ENCODE measurements at places on chromosomes 11 and 22.

DNA sequence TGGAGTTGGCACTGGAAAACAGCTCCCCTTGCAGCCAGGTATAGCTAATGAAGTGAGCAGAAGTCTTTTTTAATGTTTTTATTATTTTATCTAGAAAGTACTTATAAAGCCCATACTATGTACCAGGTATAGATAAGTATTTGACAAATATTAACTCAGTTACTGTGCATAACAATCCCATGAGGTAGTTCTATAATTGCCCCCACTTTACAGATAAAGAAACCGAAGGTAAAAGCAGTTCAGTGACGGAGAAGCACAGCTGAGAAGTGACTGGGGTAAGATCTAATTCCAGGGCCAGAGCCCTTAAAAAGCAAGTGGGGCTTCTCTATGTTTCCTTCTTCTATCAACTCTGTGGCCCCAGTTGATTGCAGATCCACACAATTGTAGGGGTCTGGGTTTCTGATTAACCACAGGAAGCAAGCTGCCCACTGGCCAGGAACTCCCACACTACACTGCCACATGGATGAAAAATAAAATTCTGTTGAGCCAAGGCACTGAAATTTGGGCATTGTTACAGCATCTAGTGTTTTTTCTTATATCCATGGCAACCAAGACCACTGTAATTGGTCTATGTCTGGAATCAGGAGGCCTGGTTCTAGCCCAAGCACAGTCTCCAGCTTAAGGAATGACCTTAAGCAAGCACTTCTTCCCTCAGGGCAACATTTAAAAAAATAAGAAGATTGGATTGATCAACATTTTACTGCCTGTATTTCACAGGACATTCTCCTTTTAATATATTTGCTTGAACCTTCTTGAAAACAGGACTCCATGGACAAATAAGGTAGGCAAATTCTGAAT, 55.3 kb upstream of the TEAD1 start:
- DNase-seq, result no peak

DNA sequence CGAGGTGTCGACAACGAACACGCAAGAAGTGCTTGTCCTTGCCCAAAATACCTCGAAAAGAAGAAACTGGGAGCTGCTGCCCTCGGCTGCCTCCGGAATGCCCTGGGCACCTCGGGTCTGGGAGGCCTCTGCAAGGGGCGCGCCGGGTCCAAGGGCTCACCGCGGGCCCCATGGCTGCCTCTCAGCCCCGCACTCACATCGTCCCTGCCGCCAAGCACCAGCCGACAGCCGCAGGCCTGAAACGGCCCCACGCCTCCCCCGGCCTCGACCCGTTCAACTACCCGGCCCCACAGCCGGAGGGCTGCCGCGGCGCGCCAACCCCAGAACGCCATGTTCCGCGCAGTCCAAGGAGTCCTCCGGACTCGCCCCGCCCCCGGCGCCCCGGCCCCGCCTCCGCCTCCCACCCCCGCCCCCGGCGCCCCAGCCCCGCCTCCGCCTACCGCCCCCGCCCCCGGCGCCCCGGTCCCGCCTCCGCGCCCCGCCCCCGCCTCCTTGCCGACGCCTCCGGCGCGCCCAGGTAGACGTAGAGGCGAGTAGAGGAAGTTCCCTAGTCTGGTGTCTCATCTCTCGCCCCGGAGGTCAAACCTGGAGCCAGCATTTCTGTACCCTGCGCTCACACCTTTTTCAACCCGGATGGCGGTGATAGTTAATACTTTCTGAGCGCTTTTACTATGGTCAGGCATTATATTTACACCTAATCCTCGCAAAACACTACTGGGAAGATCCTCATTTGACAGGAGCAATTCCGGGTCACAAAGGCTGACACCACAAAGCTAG, at the start of gene SIRT3:
Gene SIRT3 (minus strand): TSS at position 346 of the 777 bp plus-strand sequence. CDS start 14 bp downstream, at position 332.
- no peak for DNase-seq

GRCh38 chr11:47248304-47248663, 330 bp downstream of the ACP2 start:
- DNase-seq, result no peak

DNA sequence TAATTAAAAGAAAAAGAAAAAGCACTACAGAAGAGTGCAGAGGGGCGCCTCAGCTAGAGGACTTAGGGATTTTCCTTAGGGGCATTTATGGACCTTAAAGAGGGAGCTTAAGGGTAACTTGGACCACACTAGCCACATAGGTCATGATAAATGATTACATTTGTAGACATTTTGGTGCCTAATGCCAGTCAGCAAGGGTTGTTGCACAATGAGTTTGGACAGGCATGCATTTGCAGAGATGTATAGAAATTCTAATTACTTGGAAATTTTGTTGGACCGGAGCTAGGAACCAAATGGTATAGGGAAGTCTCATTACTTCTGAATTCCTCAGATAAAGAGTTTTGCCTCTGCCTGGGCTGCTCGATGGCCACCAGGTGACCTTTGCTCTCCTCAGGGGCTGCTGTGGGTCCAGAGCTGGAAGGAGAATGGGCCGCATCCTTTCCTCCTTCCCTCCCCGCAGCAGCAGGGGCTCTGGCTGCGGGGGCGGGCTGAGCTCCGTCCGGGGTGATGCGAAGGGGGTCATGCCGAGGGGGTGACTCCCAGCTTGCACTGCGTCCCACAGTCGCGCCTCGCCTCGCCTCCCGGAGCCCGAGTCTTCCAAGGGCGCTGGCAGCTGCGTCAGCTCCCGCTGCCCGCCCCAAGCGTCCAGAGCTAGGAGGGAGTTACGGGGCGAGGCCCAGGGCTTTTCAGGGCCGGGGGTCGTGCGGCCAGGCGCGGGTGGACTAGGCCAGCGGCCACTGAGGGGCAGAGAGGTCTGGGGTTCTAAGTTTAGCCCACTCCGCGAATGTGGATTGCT, 20.3 kb upstream of the MALAT1 start:
- no peak for DNase-seq

DNA sequence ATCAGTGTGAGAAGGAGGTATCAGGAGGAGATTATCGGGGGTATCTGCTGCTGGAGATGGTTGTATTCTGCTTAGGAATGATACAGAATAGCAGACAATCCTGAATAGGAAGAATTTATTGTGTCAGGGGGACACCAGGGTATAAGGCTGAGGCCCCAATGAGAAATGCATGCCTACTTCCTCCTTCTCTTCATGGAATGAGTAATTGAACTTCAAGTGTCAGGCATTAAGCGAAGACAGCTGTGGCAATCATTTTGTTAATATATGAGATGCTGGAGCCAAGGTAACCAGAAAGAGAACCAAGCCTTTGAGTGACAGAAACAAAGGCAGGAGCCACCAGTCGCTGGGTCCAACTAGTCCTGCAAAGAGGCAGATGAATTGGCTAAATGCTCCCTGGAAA, 49.1 kb downstream of the KIRREL3 start:
- DNase-seq, result no peak

DNA sequence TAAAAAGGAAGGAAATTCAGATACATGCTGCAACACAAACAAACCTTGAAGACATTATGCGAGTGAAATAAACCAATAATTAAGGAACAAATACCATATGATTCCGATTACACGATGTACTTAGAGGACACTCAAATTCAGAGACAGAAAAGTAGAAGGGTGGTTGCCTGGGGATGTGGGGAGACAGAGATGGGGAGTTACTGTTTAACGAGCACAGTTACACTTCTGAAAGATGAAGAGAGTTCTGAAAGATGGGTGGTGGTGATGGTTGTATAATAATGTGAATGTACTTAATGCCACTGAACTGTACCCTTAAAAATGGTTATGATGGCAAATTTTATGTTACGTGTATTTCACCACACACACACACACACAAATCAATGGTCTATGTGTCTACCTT, 14.7 kb downstream of the ZBTB44 start:
- DNase-seq, result no peak

DNA sequence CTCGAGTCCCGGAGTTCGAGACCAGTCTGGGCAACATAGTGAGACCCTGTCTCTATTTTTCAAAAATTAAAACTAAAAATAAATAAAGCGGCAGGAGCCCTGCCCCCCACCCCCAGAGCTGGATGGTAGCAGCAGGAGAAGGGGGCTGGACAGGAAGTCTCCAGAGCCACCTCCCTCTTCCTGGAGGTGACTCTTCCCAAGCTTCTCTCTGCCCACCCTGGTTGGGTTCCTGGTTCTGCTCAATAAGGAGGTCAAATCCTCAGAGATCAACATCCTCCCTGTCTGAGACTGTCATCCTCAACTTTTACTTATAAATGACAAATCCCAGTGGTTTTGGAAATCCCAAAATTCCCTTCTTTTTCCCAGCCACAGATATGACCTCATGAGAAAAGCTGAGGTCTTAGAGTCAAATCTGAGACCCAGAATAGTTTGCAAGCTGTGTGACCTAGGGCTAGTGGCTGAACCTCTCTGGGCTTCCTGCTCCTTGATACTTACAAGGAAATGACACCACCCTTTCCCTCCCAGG, 987 bp downstream of the C1QTNF6 start:
- DNase-seq, result no peak

GRCh38 chr11:45025716-45026492, 75.2 kb upstream of the TP53I11 start:
- DNase-seq, result no peak

DNA sequence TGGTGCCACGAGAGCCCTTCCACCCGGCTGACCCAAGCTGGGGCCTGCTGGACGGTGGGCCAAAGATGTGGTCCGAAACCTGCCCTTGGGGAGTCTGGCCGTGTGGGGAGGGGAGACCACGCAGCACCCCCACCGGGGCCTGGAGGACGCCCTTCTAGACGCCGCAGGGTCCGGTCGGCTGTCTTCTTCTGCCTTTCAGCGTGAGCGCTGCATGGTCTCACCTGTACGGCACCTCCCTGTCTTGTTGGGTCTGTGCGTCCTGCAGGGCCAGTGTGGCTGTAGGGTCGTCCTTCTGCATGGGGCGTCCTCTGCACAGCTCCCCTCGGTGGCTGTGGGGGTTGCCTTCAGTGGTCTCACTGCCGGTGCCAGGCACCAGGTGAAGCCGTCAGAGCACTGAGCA, 2.8 kb downstream of the BRSK2 start:
- no peak for DNase-seq

DNA sequence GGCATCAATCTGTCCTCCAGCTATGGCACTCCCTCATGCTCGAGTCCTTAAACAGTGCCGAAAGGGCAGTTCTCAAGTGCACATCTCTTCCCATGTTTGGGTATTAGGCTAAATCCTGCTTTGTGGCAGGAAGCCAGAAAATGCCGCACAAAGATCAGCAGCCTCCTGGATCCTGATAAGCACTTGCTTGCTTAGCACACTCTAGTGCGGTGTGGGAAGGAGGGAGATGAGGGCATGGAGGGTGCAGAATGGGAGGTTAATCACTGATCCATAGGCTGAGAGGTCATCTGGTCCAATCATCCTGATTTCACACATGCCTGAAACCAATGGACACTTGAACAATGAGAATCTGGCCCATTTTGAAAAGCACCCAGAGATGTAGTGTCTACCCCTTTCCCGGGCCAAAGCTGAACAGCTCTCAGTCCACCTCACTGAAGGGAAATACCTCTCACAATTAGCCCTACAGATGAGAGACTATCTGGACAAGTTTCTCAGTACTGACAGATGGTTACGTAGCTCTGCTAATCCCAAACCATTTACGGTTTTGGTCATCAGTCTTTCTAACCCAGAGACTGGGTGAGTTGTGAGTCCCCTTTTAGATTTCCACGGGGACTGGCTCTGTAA, 29.8 kb upstream of the CHRM4 start:
- DNase-seq, result no peak

GRCh38 chr11:60981515-60981914, 10.0 kb downstream of the CD6 start:
- no peak for DNase-seq

DNA sequence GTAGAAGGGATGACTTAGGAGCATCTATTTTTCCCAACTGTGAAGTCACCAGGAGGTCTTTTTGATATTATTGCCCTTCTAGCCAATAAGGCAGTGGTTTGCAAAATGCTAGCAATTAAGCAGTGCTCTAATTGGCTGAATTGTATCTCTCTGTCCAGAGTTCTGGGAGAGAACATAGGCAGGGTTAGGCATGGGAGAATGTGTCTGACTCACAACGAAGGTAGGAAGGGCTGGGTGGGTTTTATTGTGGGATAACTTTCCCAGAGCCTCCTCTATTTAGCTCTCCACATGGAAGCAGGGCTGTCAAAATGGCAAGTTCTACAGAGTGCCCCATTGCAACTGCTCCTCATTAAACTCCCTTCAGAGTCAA, 415.9 kb upstream of the CADM1 start:
- DNase-seq, result no peak

DNA sequence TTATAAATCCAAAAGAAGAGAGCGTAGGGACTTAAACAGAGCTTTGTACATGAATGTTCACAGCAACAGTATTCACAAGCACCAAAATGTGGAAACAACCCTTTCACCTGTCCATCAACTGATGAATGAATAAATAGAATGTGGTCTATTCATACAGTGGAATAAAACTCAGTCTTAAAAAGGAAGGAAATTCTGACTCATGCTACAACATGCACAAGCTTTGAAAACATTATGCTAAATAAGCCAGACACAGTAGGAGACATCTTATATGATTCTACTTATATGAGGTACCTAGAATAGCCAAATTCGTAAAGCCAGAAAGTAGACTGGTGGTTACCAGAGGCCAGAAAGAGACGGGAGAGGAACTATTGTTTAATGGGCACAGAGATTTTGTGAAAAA, 74.3 kb downstream of the SHANK2 start:
- DNase-seq, result no peak

GRCh38 chr11:111938687-111939160, 1.6 kb downstream of the DIXDC1 start:
- DNase-seq, result no peak

GRCh38 chr11:27894552-27894951, 194.3 kb upstream of the BDNF start:
- no peak for DNase-seq

DNA sequence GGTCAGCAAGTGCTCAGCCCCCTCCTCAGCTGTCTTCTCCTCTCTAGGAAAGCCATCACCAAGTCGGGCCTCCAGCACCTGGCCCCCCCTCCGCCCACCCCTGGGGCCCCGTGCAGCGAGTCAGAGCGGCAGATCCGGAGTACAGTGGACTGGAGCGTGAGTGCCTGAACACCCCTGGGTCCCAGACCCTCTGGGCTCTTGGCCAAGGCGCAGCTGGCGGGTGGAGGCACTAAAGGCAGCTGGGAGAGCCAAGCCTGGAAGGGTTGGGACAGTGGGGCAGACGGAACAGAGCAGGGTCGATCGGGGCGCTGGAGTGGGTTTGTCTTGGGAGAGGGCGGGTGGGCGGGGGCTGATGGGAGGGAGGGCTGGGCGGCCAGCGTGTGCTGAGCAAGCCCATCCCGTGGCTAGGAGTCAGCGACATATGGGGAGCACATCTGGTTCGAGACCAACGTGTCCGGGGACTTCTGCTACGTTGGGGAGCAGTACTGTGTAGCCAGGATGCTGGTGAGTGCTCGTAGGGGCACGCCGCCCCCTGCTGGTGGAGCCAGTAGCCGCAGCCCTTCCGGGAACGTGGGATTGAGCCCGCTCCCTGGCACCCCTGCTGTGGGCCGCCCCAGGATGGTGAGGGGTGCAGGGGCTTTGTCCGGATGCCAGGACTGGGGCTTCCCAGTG, 14.1 kb upstream of the MDK start:
- DNase-seq, result no peak

DNA sequence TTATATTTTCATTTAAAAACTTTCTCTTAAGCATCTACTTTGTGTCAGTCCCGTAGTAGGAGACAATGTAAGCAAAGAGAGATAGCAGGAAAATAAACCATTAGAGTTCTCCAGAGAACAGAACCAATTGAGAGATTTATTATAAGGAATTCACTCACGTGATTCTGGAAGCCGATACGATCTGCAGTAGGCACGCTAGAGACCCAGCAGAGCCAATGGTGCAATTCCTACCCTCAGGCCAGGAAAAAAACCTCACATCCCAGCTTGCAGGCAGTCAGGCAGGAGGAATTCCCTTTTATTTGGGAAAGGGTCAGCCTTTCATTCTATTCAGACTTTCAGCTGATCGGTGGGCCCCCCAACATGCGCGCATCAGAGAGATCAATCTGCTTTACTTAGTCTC, 7.3 kb upstream of the PLEKHA7 start:
- no peak for DNase-seq

- no peak for DNase-seq
Measured at GRCh38 chr11:111843661-111844060, 27.7 kb downstream of the ALG9 start.

Data from cortex of kidney (tissue), 1 donor.